ENCODE measurements at places on chromosomes 7 and 10.

DNA sequence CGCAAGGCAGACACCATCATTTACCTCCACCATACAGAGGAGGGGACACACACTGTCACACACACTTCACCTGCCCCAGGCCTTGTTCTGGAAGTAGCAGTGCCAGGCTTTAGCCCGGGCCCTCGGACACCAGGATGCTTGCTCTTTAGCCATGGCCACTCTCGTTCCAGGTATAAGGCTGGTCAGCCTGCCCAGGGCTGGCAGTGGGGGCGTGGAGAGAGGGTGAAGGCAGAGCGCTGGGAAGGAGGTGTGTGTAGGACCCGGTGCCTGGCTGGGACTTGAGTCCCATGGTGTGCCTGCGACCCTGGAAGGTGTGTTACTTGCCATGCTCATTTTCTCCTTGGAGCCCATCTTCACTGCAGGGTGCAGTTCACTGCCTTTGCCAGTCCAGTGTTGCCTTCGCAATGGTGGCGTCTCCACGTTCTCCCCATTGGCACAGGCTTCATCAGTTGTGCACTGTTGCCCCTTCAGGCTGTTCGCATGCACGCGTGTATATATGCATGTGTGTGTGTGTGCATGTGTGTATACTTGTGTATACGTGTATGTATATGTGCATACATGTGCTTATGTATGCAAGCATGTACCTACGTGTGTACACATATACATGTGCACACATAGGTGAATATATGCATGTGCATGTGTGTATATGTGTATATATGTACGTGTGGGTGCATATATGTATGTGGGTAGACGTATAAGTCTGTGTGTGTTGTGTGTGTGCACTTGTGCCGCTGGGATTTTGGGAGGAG lies 153.4 kb downstream of the CAMK1D start:
- DNase-seq, result no peak

DNA sequence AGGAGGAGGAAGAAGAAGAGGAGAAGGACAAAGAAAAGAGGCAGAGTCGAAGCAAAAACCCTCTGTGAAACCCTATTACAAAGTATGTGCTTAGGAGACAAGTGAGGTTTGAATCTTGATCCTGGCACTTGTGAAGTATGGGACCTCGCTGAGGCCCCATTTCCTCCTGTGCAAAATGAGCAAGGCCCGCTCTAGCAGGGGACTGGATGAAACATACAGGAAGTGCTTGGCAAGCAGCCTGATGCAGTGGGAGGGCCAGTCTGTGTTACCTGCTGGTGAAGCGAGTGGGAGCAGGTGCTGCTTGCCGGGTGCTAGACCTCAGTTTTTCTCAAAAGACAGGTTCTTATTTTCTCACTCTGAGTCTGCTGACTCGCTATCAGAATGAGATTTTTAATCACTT lies 150.4 kb downstream of the JCAD start:
- no peak for DNase-seq

- DNase-seq, result no peak
Measured at GRCh38 chr10:51886438-51887068, 187.2 kb upstream of the CSTF2T start.

- no peak for DNase-seq
Measured at GRCh38 chr10:80412486-80412885, 4.1 kb downstream of the PRXL2A start.

- DNase-seq, result no peak
Measured at GRCh38 chr7:99831595-99831994, 3.8 kb downstream of the CYP3A43 start.

- no peak for DNase-seq
Measured at GRCh38 chr7:33906697-33907096, 1.4 kb downstream of the BMPER start.

DNA sequence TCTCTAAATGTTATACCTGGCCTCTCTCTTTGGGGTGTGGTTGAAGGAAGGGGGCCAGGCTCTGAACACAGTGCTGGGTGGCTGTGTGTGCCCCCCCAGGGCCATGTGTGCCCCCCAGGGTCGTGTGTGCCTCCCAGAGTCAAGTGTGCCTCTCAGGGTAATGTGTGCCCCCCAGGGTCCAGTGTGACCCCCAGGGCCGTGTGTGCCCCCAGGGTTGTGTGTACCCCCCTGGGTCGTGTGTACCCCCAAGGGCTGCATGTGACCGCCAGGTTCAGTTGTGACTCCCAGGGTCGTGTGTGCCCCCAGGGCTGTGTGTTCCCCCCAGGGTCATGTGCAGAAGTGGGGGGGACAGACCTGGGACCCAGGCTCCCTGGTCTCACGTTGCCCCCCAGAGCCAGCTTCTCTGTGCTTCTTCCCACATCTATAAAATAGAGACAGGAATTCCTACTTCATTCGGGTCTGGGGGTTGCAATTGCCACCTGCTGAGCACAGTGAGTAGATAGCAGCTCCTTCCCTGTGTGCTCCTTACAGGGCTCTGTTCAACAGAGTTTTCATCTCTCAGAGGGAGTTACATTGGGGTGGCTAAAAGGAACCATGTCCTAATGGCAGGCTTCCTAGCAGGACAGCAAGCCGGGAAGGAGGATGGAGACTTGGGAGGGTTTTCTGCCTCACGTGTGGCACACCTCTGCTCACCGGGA lies 40.7 kb upstream of the AQP1 start:
- DNase-seq, result no peak

- no peak for DNase-seq
Measured at GRCh38 chr7:490461-491291, 29.0 kb downstream of the PDGFA start.

DNA sequence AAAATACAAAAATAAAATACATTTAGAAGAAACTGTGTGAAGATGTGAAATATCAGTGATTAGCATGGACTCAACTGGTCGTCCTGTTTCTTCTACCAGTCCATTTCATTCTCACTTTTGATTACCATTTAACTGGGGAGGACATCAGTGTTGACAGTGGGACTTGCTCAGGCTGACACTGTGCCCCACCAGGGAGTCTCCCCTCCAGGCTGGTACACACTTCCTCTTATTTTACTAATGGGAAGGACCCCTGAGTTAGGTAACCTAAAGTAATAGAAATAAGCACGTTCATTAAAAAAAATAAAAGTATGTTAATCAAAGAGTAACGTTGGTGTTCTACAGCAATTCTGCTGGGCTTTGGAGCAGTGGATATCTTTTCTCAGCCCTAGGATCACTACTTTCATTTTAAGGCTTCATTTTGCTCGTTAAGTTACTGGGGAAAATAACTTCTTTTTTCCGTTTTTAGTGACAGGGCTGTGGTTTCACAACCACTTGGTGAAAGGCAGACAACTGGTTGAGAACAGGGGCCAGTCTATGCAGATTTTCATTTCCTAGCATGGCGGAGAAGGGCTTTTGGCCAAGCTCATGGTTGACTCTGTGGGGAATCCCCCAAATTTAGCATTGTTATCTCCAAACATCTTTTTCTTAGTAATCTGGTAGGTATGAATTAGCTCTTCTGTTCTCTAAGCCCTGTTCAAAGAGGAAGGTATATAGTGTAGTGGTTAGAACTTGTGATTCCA lies 2.1 kb downstream of the SNX10 start:
- peak; percentile 39 for DNase-seq

DNA sequence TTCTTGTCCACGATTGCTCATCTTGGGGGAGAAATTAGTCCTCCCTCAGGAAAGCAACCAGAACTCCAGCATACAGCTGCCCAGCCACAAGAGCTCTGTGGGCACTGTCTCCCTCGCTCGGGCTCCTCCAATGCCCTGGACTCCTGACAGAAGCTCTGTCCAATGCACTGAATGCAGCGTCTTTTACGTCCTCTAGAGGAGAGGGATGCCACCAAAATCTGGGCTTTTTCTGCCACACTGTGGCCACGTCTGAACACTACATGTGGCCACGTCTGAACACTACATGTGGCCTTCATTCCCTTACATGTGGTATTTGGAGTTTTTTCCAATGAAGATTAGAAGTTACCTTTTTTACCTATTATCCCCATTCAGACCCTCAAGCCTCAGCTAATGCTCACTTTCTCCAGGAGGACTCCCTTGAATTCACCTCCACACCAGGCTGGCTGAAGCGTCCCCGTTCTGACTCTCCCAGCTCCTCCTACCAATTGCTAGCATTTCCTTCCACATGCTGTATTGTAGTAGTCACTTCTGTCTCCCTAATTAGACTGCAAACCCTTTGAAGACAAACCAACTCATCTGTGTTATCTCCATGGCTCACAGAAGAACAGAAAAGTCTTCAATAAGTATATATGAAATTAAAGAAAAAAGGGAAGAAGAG lies 134.3 kb upstream of the PDE1C start:
- no peak for DNase-seq

DNA sequence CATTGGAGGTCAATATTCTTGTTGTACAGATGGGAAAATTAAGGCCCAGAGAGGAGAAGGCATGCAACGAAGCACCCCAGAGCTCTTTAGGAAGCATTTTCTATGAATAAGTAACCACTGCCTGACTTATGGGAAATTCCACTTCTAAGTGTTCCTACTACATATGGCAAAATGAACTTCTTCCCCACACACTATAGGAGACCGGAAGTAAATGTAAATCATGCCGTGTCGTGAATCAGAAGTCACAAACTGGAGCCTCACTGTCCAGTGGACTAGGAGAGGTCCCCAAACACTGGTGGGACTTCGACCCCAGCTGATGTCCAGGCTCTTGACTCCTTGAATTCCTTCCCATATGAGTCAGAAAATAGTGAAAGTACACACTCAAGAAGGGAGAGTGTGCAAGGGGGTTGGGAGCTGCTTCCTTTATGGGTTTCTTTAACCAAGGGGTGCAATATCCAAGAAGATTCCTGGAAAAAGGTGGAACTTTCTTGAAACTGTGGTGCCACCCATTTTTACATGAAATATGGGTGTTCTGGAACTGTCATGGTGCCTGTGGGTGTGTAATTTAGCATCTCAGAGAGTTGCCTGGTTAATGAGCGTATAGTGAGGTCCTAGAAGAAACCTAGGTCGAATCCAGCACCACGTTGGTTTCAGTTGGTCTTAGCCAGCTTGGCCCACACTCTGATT lies 6.7 kb downstream of the RASSF4 start:
- no peak for DNase-seq

GRCh38 chr10:75350791-75351190 lies 50.8 kb downstream of the ZNF503 start:
- no peak for DNase-seq
